ENCODE measurements at places on chromosomes 16 and 17.

GRCh38 chr16:13148836-13149235 is 247.4 kb downstream of the SHISA9 start:
- no peaks in the 10 kb centered on the region for H3K27me3 ChIP-seq
- H3K4me1 ChIP-seq: peaks cover 3% of the 10 kb centered on the region
- H3K27ac ChIP-seq: no peak overlapping the region
- no peak overlapping the region for H3K4me3 ChIP-seq
- no peaks in the 10 kb centered on the region for H3K36me3 ChIP-seq
- no peak for DNase-seq

GRCh38 chr17:45413498-45413923 is 19.2 kb downstream of the ARHGAP27 start:
- no peaks in the 10 kb centered on the region for H3K27me3 ChIP-seq
- no peaks in the 10 kb centered on the region for H3K4me1 ChIP-seq
- no peak overlapping the region for H3K4me3 ChIP-seq
- H3K27ac ChIP-seq: no peak overlapping the region
- H3K36me3 ChIP-seq: no peaks in the 10 kb centered on the region

- H3K27me3 ChIP-seq: no peaks in the 10 kb centered on the region
- no peaks in the 10 kb centered on the region for H3K36me3 ChIP-seq
- no peaks in the 10 kb centered on the region for H3K4me1 ChIP-seq
- DNase-seq: peak; percentile 66
- H3K4me3 ChIP-seq: no peak overlapping the region
These were observed 45.0 kb upstream of the NACA2 start for GRCh38 chr17:61635913-61636432.

- no peak overlapping the region for H3K4me3 ChIP-seq
- DNase-seq: no peak
- no peaks in the 10 kb centered on the region for H3K36me3 ChIP-seq
- H3K4me1 ChIP-seq: no peaks in the 10 kb centered on the region
These were observed 7.6 kb downstream of the LMF1 start for GRCh38 chr16:962901-963814.

- no peak overlapping the region for H3K27ac ChIP-seq
- H3K4me3 ChIP-seq: no peak overlapping the region
These were observed 27.9 kb downstream of the MGRN1 start for GRCh38 chr16:4652561-4652960.

DNA sequence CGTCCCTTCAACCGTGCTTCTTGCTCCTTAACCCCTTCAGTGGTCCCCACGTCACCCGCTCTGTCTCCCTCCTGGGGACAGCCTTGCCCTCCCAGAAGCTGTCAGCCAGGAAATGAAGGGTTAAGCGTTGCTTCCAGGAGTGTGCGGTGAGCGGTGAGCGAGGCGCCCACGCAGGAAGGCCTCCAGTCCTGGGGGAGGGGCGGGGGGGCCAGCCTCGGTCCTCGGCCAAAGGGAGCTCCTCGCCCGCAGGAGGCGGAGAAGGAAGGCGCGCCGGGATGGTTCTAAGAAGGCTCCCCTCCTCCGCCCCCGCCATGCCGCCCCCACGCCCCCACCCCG is 2.3 kb downstream of the RBFOX3 start:
- H3K27me3 ChIP-seq: peaks cover 56% of the 10 kb centered on the region
- H3K4me1 ChIP-seq: peaks cover 7% of the 10 kb centered on the region
- DNase-seq: no peak
- H3K36me3 ChIP-seq: no peaks in the 10 kb centered on the region
- no peak overlapping the region for H3K4me3 ChIP-seq

DNA sequence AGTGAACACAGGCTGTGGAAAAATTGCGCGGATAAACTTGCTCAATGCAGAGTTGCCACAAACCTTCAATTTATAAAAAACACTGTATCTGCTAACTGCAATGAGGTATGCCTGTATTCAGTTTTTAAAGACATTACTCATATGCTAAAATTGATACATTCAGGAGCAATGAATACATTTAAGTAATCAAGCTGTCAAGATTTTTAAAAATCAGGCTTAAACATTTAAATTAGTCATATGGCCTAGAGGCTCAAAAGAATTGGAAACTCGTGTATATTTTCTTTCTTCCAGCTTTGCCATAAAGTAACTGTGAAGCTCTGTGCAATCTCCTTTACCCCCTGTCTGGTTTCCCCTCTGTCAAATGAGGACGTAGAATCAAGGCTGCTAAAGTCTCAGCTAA is 4.1 kb downstream of the SYNRG start:
- no peaks in the 10 kb centered on the region for H3K27me3 ChIP-seq
- H3K4me1 ChIP-seq: peaks cover 4% of the 10 kb centered on the region
- no peaks in the 10 kb centered on the region for H3K36me3 ChIP-seq
- no peak overlapping the region for H3K27ac ChIP-seq
- no peak overlapping the region for H3K4me3 ChIP-seq
- no peak for DNase-seq

- no peak overlapping the region for H3K4me3 ChIP-seq
- no peaks in the 10 kb centered on the region for H3K4me1 ChIP-seq
- no peaks in the 10 kb centered on the region for H3K36me3 ChIP-seq
These were observed 5.1 kb downstream of the CCL18 start for GRCh38 chr17:36069136-36069535.

GRCh38 chr16:46607529-46607928 is 13.7 kb downstream of the SHCBP1 start:
- H3K27me3 ChIP-seq: no peaks in the 10 kb centered on the region
- no peak overlapping the region for H3K27ac ChIP-seq
- H3K4me1 ChIP-seq: no peaks in the 10 kb centered on the region
- H3K4me3 ChIP-seq: no peak overlapping the region

GRCh38 chr17:74527081-74527480 is 4.2 kb downstream of the CD300LB start:
- no peaks in the 10 kb centered on the region for H3K27me3 ChIP-seq
- H3K4me1 ChIP-seq: no peaks in the 10 kb centered on the region
- no peaks in the 10 kb centered on the region for H3K36me3 ChIP-seq
- DNase-seq: no peak
- H3K4me3 ChIP-seq: no peak overlapping the region
- no peak overlapping the region for H3K27ac ChIP-seq

DNA sequence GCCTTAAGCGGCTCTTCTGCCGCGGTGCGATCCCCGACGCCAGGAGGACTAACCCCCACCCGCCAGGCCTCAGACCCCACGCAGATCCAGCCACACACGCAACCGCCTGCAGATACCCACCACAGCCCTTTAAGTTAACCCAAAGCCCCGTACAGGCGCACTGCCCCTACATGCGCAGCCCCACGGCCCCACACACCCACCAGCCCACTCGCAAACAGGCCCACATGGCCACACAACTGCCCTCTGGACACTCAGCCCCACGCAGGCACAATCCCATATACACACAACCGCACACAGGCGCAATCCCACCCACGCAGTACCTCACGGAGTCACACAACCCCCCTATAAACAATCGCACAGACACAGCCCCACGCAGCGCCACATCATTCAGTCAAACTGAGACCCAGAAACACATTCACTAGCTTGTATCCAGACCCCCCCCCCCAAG is 41.7 kb downstream of the RAI1 start:
- H3K27ac ChIP-seq: no peak overlapping the region
- H3K36me3 ChIP-seq: no peaks in the 10 kb centered on the region
- H3K4me1 ChIP-seq: peaks cover 19% of the 10 kb centered on the region
- DNase-seq: no peak
- H3K4me3 ChIP-seq: 0 out of 2 replicates have a peak overlapping the region, but pooled peaks have one; percentile 46

DNA sequence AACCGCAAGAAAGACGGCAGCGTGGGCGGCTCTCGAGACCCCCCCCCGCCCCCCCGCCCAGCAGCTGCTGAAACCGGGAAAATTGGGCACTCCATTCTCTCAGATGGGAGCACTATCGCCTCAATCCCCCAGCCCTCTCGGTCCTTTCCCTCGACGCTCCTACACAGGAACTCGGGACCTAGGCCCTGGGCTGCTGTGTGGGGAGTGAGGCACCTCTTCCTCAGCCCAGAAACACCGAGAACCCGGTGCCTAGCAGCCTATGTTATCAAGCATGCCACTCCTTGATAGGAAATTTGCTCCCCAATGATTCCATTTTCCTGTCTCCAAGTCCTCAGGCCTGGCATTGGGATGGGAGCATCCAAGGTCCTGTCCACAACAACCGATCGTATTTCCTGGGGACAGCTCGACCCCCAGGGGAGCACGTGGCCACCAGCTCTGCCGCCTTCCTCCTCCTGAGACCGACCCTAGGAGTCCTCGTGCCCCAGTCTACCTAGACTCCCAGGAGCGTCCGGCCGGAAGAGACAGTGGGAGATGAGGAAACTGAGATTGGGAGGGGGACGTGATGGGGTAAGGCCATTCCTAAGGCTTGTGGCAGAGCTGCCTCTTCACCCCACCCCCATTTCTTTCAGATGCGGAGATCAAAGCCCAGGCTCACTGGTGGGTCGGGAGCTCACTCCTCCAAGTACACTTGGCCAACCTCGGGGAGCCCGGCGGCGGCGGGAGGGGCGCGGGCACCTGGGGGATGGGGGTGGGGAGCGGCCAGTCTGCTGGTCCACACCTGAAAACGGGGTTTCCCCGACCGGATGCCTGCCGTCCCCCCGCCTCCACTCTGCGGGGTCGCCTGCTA is 17.5 kb upstream of the CBX8 start:
- H3K4me1 ChIP-seq: no peaks in the 10 kb centered on the region
- no peaks in the 10 kb centered on the region for H3K36me3 ChIP-seq
- H3K4me3 ChIP-seq: peak overlapping the region; percentile 51
- no peak overlapping the region for H3K27ac ChIP-seq
- peaks cover 81% of the 10 kb centered on the region for H3K27me3 ChIP-seq
- DNase-seq: peak; percentile 78

GRCh38 chr17:142102-142661 is 4.8 kb downstream of the SCGB1C2 start:
- H3K4me1 ChIP-seq: 0 out of 2 replicates have a peak, but pooled peaks cover 2% of the 10 kb centered on the region
- H3K27me3 ChIP-seq: peaks cover 10% of the 10 kb centered on the region
- no peak for DNase-seq
- H3K27ac ChIP-seq: no peak overlapping the region

- H3K4me3 ChIP-seq: peak overlapping the region; percentile 87
- peaks cover 14% of the 10 kb centered on the region for H3K36me3 ChIP-seq
- H3K4me1 ChIP-seq: peaks cover 17% of the 10 kb centered on the region
- H3K27me3 ChIP-seq: no peaks in the 10 kb centered on the region
These were observed 1.1 kb downstream of the CCP110 start for GRCh38 chr16:19524616-19525384.

GRCh38 chr16:17965133-17965900 is 371.2 kb downstream of the NPIPA8 start:
- no peaks in the 10 kb centered on the region for H3K27me3 ChIP-seq
- H3K4me3 ChIP-seq: no peak overlapping the region
- no peak overlapping the region for H3K27ac ChIP-seq
- H3K36me3 ChIP-seq: no peaks in the 10 kb centered on the region
- DNase-seq: no peak

GRCh38 chr16:29791845-29792807 is 1.6 kb downstream of the KIF22 start:
- H3K4me1 ChIP-seq: no peaks in the 10 kb centered on the region
- no peaks in the 10 kb centered on the region for H3K27me3 ChIP-seq
- H3K4me3 ChIP-seq: peak overlapping the region; percentile 95
- no peak overlapping the region for H3K27ac ChIP-seq

DNA sequence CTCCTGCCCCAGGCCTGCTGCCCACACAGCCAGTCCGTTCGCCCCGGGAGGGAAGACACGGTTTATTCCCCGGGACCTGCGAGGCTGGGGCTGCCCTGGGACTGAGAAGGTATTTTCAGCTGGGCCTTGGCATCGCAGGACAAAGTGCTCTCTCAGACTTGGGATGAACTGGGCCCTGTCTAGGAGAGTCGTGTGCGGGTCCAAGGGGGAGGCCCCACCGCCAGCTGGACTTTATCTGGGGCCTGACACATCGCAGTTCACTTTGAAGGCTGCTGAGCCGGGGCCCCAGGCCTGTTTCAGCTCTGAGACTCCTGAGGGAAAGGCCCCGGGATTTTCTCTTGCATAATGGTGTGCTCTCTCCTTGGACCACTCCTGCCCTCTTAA is 6.8 kb downstream of the CRISPLD2 start:
- DNase-seq: no peak
- H3K27ac ChIP-seq: no peak overlapping the region
- peaks cover 4% of the 10 kb centered on the region for H3K4me1 ChIP-seq
- H3K36me3 ChIP-seq: no peaks in the 10 kb centered on the region

GRCh38 chr16:85365120-85365519 is 248.0 kb upstream of the GSE1 start:
- no peaks in the 10 kb centered on the region for H3K36me3 ChIP-seq
- H3K4me3 ChIP-seq: no peak overlapping the region
- H3K4me1 ChIP-seq: peaks cover 20% of the 10 kb centered on the region

DNA sequence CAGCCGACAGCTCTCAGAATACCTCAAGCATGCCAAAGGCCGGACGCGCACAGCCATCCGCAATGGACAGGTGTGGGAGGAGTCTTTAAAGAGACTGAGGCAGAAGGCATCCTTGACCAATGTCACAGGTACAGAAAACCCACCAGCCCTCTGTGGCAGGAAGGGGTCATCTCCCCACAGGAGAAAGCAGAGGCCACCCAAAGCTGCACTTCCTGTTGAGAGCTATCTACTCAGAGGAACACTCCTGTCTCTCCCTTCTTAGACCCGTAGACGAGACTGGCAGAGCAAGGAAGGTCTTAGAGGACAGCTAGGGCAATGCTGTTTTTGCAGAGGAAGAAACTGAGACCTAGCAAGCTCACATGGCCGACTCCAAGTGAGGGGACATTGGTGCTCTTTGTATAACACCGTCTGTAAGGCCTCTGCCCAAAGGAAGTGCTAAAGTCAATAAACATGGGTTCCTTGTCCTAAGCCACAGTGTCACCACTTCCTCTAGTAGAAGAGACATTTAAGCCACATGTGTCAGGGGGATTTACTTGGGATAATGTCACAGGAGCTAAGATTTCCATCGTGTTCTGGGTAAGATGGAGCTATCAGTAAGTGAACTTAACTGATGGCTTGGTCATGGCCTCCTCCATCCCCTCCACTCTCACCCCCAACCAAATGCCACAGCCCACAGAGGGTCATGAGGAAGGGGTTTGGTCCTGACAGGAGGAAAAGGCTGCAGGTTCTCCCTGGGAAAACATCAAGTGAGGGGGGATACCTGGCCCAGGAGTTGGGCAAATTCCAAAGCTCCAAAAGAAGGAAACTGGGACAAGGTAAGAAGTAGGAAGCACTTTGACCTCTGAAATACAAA is 9.4 kb downstream of the LPO start:
- no peaks in the 10 kb centered on the region for H3K4me1 ChIP-seq
- no peak overlapping the region for H3K27ac ChIP-seq
- H3K4me3 ChIP-seq: no peak overlapping the region
- no peaks in the 10 kb centered on the region for H3K36me3 ChIP-seq

DNA sequence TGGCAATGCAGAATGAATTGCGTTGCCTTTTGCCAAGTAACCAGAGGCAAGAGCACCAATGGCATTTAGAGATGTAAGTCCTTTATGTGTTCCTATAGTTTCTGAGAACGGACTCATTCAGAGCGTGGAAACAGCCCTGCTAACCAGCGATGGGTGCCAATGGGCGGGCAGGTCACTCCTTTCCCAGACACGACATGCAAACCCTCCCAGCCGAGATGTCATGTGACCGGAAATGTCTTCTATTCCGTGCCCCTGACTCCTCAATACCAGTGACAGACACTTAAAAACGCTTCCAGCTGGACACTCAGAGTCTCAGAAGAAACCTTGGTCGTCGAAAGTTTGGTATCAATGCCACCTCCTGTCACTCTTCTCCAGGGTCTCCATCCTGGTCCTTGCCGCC is 3.2 kb downstream of the FBF1 start:
- H3K27me3 ChIP-seq: no peaks in the 10 kb centered on the region
- no peak overlapping the region for H3K4me3 ChIP-seq
- DNase-seq: no peak
- no peak overlapping the region for H3K27ac ChIP-seq
- H3K36me3 ChIP-seq: no peaks in the 10 kb centered on the region

GRCh38 chr16:30990105-30990504 is 5.1 kb downstream of the HSD3B7 start:
- DNase-seq: no peak
- H3K4me3 ChIP-seq: no peak overlapping the region
- no peaks in the 10 kb centered on the region for H3K27me3 ChIP-seq
- H3K4me1 ChIP-seq: no peaks in the 10 kb centered on the region

Data from H1 (cell line).